Bronchial smooth muscle cell (primary cell): ENCODE measurements at places on chromosomes 7 and 10. TPM values are rescaled to one million over a fixed set of nuclear protein-coding genes. Genes with fewer than 3 reads are reported as not detected.

The VWC2 gene
- total RNA-seq, result under 0.01 TPM in 1 of 2 replicates, not detected in the other

The PAPSS2 gene
- total RNA-seq, result 82.8 and 191 TPM in 2 replicates

The DRGX gene
- total RNA-seq, result not detected in 2 replicates

The NEURL1 gene
- total RNA-seq, result 0.16 and 0.17 TPM in 2 replicates

The WNT8B gene
- total RNA-seq, result not detected in 2 replicates

The IL2RA gene
- total RNA-seq, result not detected in 2 replicates

The WNT2 gene
- 0.63 and 5.8 TPM in 2 replicates for total RNA-seq

The SLC25A13 gene
- total RNA-seq, result 3.9 and 6.0 TPM in 2 replicates

The CALHM1 gene
- not detected in 2 replicates for total RNA-seq

The EFCAB10 gene
- total RNA-seq, result under 0.01 TPM in 1 of 2 replicates, not detected in the other

The EVX1 gene
- not detected in 2 replicates for total RNA-seq

The EPDR1 gene
- 6.0 and 13.0 TPM in 2 replicates for total RNA-seq

The GALNT11 gene
- 51.8 and 53.1 TPM in 2 replicates for total RNA-seq

The TRIL gene
- total RNA-seq, result under 0.01 and 2.1 TPM in 2 replicates

The NME8 gene
- total RNA-seq, result not detected in 2 replicates

The ZRANB1 gene
- 17.3 and 18.4 TPM in 2 replicates for total RNA-seq

The ZFAND4 gene
- total RNA-seq, result 3.6 and 4.5 TPM in 2 replicates

The RBAK gene
- total RNA-seq, result 4.6 and 6.0 TPM in 2 replicates
